ENCODE measurements at places on chromosomes 3 and 15. TPM values are rescaled to one million over a fixed set of nuclear protein-coding genes. Genes with fewer than 3 reads are reported as not detected.

DNA sequence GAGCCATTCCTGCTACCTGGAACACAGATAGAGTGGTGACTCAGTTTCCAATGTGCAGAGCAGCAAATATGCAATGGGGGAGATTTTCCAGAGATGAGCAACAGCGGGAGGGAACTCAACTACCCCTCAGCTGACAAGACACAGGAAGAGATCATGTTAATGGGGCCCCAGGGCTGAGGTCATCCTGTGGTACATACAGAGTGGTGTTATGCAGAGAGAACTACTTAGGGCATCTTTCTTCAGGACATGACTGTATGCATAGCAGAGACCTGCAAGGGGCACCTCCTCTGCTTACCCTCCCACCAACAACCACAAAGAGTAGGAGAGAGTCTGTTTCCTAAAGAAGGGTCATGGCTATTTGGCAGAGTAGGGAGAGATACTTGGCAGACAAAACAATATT lies 6.8 kb upstream of the TBC1D5 start:
- no peak for DNase-seq

GRCh38 chr15:81728726-81729125 lies 317.1 kb downstream of the MEX3B start:
- DNase-seq: no peak

DNA sequence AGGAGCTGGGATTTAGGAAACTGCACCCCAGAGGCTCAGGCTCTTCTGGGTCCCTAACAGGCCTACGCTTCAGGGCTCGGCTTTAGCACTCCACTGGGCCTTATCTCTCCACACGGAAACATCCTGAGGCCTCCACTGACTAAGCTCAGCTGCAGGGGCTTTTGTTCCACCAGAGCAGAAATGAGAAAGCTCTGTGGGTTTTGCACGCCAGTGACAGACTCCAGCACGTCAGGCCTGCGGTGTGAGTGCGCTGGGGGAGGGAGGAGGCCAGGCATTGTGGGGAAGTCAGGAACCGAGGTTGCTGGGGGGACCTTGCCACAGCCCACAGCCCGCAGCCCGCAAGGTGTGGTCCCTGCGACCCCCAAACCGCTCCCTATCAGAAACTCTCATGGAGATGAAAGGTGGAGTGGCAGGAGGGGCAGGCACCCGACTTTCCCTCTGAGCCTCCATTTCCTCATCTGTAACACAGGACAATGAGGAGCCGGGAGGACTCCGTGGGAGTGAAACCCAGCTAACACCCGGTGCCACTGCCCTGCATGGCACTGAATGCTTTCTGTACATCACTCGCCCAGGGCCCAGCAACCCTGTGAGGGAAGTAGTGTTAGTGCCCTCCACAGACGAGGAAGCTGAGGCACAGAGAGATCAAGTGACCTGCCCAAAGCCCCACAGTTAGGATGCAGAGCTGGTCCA lies 106.5 kb downstream of the TPRA1 start:
- DNase-seq: no peak

DNA sequence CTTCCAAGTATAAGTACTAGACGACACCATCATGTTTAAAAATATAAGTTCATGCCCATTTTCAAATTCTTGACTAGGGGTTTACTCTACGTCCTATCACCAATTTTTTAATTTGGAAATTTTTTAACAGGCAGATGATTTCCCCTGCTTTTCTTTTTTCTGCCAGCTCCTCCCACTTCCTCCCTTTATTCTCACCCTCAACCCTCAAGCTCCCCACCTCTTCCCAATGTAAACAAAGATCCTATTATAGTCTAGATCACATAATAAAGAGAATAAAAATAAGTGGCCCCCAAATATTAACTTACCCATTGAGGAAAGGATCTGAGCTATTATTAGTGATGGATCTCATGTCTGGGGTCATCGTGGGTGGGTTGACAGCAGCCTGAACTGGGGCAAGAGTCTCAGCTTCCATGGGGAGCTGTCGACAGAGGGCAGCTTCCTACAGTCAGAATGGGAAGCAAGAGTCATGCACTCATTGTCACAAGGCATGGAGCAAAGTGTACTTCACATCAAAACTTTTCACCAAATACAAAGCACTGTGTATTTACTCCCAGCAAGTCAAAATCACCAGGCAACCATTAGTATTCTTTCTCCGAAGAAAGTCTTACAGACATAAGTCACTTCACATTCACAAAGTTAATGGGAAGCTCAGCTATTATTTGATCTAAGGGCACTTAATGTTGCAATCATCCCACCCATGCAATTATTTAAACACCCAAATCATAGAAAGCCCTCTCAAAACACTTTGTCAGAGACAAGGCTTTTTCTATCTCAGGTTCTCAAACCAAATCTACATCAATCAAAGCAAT lies 53.2 kb downstream of the TM4SF4 start:
- no peak for DNase-seq

DNA sequence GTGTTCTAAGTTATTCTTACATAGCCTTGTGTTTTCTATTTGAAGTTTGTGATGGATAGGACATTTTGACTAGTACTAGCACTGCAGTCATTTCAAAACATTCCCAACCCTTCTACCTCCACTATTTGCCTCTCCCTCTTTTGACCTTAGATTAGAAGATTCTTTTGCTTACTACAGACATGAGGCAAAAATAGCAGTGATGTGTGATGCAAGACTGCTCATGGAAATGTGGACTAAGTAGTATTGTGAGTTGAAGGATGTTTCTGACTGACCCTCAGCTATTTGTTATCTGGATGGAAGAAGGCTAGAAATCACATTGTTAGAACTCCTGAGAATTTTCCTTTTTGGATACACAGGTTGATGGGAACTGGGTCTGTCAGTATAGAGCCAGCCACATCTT lies 45.9 kb downstream of the ATP2C1 start:
- no peak for DNase-seq

DNA sequence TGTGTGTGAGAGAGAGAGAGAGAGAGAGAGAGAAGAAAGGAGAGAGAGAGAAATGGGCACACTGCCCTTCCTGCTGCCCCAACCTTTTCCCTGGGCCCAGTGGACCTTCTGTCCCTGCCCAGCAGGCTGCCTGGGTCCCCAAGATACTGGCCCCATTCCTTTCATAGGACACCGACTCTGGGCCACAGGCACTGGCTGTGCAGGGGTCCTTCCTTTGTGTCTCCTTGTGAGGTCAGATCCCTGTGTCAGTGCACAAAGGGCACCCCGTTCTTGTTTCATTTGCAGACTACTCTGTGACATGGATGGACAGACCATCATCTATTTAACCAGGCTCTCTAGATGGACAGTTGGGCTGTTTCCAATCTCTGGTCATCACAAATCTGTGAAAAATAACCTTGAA lies 21.3 kb upstream of the KLF13 start:
- no peak for DNase-seq

DNA sequence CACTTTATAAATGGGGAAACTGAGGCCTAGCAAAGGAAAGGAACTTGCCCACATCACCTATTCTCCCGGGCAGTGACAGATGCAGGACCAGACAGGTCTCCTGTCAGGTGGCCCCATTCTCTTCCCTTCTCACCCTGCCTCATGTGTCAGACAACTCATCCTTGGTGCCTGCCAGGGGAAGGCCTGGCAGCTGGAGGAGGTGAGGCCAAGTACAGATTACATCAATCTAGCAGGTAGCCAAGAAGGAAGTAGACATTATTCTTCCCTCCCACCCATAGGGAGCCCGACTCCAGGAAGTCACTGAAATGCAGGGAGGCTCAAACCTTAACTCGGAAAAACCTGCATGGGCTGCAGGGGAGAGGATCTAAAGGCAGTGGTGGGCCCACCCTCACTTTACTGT lies 39.6 kb downstream of the DAPK2 start:
- no peak for DNase-seq

- DNase-seq: no peak
Observed at GRCh38 chr15:48041454-48041853, 79.3 kb upstream of the SLC24A5 start.

DNA sequence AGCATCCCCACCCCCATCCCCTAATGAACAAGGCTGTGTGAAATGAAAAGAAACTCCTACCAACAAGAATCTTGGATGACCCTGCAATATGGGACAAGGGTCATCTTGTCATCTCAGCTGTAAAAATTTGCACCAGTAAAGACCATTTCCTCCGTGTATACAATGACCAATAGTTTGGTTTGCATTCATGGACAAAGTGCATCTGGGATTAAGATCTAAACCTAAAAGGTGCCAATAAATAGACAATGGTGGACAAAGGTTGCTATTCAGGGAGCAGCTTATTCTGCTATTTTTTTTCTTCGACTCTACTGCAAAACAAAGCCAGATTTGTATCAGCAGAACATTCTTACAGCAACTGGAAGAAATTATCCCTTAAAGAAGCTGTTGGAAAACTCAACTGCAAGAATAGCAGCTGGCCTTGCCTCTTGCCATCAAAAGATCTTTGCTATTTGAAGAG lies 8.0 kb downstream of the MGLL start:
- DNase-seq: no peak

- DNase-seq: no peak
Observed at GRCh38 chr3:25300141-25300540, 127.9 kb upstream of the RARB start.

DNA sequence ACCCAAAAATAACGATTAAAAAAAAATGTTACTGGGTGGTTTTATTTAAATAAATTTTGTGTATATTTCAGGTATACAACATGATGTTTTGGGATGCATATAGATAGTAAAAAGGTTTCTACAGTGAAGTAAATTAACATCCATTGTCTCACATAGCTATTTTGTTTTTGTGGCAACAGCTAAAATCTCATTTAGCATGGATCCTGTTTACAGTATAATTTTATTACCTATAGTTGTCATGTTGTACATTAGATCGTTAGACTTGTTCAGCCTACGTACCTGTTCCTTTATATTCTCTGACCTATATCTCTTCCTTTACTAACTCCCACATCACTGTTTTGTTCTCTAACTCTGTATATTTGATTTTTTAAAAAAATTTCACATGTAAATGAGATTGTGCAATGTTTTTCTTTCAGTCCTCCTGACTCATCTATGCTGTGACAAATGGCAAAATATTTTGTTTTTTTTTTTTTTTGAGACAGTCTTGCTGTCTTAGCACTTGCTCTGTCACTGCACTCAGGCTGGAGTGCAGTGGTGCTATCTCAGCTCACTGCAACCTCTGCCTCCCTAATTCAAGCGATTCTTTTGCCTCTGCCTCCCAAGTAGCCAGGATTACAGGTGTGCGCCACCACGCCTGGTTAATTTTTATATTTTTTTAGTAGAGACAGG lies 45.6 kb downstream of the OIP5 start:
- no peak for DNase-seq

- no peak for DNase-seq
Observed at GRCh38 chr3:88542916-88543315, 393.2 kb downstream of the C3orf38 start.

DNA sequence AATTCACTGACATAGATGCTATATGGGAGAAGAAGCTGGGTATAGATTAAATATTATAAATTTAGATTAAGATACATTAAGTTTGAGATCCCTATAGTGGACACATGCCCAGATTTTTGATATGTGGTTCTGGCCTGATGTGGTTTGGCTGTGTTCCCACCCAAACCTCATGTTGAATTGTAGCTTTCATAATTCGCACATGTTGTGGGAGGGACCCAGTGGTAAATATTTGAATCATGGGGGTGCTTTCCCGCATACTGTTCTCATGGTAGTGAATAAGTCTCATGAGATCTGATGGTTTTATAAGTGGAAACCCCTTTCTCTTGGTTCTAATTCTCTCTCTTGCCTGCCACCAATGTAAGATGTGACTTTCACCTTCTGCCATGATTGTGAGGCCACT lies 189.4 kb upstream of the CD96 start:
- no peak for DNase-seq

DNA sequence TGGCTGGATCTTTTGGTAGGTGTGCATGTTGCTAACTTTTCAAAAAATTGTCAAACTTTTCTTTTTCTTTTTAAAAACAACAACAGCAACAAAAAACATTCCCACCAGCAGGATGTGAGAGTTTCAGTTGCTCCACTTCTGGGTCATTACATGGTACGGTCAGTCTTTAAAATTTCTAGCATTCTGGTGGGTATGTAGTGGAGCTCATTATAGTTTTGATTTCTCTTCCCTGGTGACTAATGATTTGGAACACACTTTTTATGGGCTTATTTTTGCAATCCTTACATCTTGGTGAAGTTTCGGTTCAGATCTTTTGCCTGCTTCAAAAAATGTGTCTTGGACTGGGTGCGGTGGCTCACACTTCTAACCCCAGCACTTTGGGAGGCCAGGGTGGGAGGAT lies 19.3 kb downstream of the ATP1B3 start:
- DNase-seq: no peak

DNA sequence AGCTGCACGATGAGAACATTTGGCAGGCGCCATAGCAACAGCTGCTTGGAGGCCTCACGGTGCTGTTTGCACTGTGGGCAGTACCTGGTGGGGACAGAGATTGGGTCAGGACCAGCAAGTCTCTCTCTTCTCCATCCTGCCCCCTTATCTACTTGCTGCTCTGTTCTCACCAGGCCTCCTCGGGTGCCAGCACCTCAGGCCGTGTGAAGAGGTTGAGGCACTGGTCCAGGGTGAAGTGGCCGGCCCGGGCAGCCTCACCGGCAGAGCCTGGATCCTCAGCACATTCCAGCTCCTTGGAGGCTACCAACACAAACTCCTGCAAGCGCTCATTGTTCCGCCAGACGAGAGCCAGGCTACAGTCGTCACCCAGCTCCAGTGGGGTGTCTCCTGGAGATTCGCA lies 6.2 kb upstream of the QARS1 start:
- DNase-seq: no peak

Gene TPRG1
- total RNA-seq: 0.53 TPM

Gene RIOX2
- total RNA-seq: 18.3 TPM

Gene TRPM7
- total RNA-seq: 24.6 TPM

Gene MED12L
- total RNA-seq: 0.05 TPM

Gene SLCO2A1
- total RNA-seq: 2.2 TPM

Gene C3orf49
- not detected for total RNA-seq

Gene KLHDC8B
- total RNA-seq: 110 TPM

Data from glomerular endothelial cell (primary cell).